Stimulated activated CD4-positive, alpha-beta T cell treated with anti-CD3 and anti-CD28 coated beads, Interleukin-15, amount 100 ng/mL, for 1 hour (primary cell): ENCODE measurements at places on chromosomes 3 and 15.

GRCh38 chr3:52433328-52433995 is 11.4 kb downstream of the SEMA3G start:
- DNase-seq, result no peak

GRCh38 chr15:68299436-68299835 is 21.9 kb downstream of the FEM1B start:
- no peak for DNase-seq

- no peak for DNase-seq
Measured at GRCh38 chr3:169657351-169658124, 6.0 kb downstream of the MECOM start.

- no peak for DNase-seq
Measured at GRCh38 chr3:125292015-125292414, 79.5 kb upstream of the SLC12A8 start.

DNA sequence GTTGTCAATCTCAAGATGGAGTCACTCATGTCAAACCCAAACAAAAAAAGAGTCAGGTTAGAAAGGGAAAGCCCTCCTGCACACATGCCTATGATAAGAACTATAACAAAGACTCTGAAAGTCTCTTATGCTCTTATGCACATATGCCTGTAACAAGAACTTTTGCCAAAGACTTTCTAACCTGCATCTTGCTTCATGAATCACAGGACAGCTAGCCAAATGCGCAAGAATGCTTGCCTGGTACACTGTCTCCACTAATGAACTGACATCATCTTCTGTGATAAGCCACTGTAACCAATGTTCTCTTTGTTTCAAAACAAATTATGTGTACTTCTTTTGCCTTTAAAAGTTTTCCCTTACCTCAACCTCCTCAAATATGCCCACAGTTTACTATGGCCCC is 18.2 kb upstream of the EHHADH start:
- DNase-seq, result no peak

DNA sequence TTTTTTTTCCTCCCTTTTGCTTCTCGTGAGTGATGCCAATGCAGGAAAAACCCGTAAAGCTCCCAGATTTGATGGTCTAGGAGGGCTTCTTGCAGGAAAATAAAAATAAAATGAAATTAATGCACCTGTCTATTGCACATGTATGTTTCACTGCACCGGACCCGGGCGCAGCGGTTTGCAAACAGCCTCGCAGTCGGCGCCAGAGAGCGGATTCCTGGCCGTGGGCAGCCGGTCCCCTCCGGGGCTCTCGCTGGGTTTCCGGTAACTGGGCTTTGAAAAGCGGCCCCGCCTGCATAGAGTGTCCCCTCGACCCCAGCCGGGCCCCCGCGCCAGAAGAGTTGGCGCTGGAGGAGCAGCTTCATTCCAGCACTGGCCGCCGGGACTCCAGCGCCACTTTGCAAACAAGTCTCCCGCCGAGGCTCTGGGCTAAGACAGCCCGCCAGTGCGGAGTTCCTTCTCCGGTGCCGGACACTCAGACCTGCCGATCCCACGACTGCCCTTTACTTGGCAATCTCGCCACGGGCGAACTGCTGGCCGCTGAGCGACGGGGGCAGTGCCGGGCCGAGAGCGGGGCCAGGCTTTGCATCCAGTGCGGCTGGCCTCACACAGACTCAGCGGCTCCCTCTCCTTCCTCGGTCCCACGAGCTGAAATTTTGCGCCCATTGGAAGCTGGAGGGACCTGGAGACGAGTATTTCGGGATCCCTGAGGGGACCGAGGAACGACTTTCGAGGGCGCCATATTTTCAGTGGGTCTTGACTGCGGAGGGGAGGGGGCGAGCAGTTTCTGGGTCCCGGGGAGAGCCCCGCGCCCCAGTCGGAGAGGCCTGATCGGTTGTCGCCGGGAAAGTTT is 225.9 kb upstream of the C2CD4B start:
- DNase-seq, result no peak

DNA sequence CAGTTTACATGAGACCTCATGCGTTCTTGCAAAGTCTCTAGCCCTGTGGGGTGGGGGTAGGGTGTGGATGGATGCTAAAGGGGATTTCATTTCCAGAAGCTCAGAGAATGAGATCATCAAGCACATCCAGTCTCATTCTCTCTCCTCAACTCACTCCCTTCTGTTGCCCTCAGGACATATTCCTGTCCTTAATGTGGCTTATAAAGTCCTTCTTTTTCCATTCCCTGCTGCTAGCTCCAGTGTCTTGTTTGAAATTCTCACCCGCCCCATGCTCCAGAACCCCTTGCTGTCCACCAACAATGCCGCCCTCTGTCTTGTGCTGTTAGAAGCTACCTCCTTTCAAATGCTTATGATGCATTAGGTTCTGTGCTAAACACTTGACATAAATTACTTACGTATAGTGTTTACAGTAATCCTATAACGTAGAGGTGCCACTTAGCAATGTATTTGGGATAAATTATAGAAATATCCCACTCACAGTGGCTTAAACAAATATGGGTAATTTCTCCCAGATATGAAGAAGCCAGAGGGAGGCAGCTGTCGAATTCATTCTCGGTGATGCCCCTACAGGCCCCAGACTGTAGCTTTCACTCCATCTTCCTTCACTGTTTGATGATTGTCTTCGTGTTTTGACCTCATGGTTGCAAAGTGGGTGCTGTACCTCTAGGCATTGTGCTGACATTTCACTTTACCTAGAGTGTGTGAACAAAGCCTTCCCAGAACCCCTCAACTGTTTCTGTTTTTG is 273.1 kb upstream of the TBL1XR1 start:
- no peak for DNase-seq

GRCh38 chr3:128342701-128343180 is 123.9 kb downstream of the DNAJB8 start:
- DNase-seq, result no peak

GRCh38 chr3:54987719-54988118 is 59.9 kb upstream of the LRTM1 start:
- no peak for DNase-seq

GRCh38 chr3:66099541-66100065 is 60.9 kb upstream of the MAGI1 start:
- no peak for DNase-seq

- no peak for DNase-seq
Measured at GRCh38 chr3:30281526-30281925, 324.9 kb upstream of the TGFBR2 start.

DNA sequence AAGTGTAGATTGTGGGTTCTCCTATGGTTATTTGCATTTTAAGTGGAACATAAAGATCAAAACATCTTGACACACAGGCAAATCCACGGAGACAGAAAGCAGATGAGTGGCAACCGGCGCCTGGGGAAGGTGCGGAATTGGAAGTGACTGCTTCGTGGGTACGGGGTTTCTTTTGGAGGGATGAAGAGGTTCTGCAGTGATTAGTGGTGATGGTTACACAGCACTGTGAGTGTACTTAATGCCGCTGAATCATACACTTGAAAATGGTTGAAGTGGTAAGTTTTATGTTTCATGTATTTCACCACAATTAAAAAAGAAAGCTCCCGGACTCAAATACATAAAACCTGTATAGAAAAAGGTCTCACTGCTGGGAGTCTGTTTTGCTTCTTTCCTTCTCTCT is 18.5 kb upstream of the VPS33B start:
- DNase-seq, result no peak

DNA sequence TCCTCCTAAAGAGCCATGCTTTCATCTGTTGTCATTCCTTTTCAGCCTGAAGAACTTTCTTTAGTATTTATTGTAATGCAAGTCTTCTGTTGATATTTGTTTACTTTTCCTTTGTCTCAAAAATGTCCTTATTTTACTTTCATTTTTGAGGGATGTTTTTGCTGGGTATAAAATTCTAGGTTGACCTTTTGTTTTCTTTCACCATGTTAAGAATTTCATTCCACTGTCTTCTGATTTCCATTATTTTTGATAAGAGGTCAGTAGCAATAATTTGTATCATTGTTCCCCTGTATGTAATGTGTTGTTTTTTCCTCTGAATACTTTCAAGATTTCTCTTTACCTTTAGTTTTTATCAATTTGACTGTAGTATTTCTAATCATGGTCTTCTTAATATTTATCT is 91.1 kb downstream of the RSRC1 start:
- DNase-seq, result no peak

DNA sequence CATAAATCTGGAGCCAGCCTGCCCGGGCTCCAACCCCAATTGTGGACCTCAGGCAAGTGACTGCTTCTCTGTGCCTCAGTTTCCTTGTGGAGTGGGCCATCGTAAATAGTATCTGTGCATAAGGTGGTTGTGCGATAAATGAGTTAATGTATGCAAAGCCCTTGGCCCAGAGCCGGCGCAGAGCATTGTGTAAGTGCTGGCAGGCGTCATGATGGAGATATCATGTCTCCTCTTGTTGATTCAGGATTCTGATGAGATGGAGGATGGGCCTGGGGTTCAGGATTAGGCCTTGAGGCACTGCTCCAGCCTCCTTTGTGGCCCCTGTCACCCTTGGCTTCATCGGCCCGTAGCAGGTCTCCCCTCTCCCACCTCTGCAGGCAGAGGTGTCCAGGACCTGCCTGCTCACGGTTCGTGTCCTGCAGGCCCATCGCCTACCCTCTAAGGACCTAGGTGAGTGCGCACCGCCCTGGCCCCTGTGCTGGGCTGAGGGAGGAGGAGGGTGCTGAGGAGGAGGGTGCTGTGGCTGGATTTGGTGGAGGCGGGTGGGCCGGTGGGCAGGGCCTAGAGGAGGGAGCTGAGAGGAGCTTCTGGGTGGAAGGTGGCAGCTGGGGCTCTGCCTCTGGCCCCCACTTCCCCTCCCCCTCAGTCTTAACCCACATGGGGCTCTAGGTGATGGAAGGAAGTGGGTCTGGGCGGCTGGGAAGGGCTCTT is 1.3 kb downstream of the PLA2G4B start:
- DNase-seq, result no peak

- DNase-seq, result no peak
Measured at GRCh38 chr3:23444386-23444785, 241.3 kb downstream of the UBE2E2 start.
